Left hindlimb (tissue), 1 donor: ENCODE measurements at places on chromosomes 1 and 21.
A peak's percentile ranks its signal among the peaks of the same experiment; 100 is the strongest.

GRCh38 chr21:19468991-19469715, 1065.6 kb upstream of the TMPRSS15 start:
- DNase-seq, result no peak

DNA sequence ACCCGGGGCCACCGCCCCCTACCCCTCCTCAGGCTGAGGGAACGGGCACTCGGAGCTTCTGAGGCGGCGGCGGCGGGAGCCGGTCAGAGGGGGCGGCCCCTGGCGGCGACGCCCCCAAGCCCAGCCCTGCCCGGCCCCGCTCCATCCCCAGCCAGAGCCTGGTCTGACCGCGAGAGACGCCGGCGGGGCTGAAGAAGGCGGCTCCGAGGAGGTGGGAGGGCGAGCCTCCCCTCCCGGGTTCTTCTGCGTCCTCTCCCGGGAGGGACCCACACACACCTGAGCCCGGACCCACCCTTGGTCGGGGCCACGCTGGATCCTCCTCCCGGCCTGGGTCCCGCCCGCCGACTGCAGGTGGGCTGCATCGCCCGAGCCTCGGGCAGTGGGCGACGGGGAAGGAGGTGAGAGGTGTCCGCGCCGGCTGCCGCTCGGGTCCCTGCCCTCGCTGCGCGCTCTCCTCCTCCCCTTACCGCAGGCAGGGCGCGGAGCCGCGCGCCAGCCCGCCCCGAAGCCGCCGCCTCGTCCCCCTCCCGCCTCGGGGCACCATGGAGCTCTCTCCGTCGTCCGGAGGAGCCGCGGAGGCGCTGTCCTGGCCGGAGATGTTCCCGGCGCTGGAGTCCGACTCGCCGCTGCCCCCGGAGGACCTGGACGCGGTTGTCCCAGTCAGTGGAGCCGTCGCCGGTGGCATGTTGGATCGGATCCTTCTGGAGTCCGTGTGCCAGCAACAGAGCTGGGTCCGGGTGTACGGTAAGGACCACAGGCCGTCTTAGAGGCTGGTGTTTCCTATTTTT, at the start of gene RASAL2:
Gene RASAL2 (plus strand): TSS at position 154 of the 788 bp plus-strand sequence. CDS start 389 bp downstream, at position 543.
- peak; percentile 73 for DNase-seq

DNA sequence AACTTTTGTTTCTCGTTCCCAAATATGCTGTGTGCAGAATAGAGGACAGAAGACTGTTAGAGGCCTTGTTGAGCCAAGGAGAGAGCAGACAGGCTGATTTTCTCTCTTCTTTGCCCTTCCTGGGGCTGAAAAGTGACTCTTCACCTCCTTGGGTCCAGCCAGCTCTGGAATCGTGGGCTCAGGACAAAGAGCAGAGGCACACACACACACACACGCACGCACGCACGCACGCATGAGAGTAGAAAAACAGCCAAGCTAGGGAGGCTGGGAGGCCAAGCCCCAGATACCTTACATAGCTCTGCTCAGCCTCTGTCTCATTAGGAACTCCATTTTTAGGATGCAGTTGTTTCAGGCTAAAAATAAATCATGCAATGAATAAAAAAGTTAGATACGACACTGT, at the start of gene CASQ2:
Gene CASQ2 (minus strand): TSS at position 166 of the 400 bp plus-strand sequence. CDS start 173 bp downstream, outside the sequence.
- DNase-seq, result no peak

DNA sequence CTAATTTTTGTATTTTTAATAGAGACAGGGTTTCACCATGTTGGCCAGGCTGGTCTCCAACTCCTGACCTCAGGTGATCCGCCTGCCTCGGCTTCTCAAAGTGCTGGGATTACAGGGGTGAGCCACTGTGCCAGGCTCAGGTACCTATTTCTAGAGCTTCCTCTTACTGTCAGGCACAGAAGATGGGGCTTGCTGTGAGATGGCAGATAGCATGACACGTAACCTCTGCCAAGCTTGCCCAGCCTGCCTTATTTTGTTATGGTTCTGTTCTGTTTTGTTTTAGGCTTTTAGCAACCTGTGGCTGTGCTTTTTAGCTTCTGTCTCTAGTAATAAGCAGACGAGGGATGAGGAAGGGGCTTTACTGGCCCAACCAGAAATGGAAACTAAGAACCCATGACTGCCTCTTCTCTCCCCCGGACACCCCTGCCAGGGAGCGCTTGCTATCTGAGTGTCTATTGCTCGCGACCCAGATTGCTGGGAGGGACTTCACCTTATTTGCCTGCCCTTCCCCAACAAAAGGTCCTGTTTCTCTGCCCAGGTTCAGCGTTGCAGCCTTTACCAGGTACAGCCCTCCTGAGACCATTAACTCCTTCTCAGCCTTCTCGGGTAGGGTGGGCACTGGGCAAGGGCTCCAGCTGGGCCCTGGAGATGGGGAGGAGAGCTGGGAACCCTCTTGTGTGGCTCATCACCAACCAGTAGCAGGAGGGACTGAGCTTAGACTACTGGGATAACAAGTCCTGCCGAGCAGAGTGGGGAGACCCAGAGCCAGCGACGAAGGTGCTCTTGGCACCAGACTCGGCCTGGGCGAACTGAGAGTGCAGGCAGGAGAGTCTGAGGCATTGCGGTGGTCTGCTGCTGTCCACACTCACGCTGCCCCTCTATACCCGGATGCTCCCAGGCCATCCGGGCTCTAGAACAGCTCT, 13.5 kb upstream of the LGR6 start:
- no peak for DNase-seq

GRCh38 chr1:235156265-235156664, 4.8 kb downstream of the RBM34 start:
- no peak for DNase-seq

DNA sequence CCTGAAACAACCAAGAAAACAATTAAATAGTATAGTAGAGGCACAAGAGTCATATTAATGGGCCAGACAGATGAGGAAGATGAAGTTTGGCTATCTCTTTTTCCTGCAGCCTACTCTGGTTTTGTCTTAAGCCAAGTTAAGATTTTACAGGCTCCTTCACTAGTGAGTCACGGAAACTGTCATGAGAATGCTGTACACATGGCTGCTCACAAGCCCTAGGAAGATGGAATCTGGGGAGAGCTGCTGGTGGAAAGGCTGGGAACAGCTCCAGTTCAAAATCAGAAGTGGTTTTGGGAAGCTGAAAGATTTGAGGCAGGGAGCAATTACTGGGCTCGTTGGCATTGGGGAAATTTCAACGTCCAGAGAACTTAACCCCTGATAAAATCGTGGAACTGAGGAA, 46.4 kb upstream of the S1PR1 start:
- no peak for DNase-seq

- no peak for DNase-seq
Measured at GRCh38 chr1:32724678-32725614, 22.4 kb upstream of the SYNC start.

DNA sequence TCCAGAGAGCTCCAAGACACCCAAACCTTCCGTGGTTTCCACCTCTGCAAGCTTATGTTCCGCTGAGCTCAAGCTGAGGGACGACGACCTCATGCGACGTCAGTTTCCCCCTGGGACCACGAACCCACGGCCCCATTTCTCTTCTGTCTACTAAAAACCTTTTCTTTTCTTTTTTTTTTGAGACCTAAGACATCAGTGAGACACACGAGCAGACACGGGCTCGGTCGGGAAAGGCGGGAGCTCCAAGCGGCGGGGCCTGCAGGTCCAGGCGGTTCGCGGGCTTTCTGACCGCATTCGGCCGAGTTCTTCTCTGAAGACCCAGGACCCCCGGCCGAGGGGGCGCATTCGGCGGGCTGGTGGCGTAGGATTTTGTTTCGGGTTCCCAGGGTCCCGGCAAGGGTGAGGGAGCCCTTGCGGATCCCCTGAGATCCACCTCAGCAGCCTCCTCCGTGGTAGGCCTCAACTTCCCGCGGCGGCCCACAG, 402 bp downstream of the C21orf58 start:
- no peak for DNase-seq

DNA sequence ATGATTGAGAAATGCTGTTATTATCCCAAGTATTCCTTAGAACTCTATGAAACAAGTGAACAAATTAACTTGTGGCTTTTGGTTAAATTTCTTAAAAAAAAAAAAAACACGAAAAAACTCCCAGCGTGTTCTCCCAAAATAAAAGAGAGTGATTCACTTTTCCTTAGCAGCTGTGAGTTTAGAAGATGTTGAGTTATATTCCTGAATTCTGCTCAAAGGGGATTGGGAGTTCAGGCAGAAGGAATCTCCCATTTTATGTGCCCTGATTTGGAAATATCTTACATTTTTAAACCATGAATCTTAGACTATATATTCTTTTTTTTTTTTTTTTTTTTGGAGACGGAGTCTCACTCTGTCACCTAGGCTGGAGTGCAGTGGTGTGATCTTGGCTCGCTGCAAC, 34.3 kb downstream of the SMG7 start:
- DNase-seq, result no peak

DNA sequence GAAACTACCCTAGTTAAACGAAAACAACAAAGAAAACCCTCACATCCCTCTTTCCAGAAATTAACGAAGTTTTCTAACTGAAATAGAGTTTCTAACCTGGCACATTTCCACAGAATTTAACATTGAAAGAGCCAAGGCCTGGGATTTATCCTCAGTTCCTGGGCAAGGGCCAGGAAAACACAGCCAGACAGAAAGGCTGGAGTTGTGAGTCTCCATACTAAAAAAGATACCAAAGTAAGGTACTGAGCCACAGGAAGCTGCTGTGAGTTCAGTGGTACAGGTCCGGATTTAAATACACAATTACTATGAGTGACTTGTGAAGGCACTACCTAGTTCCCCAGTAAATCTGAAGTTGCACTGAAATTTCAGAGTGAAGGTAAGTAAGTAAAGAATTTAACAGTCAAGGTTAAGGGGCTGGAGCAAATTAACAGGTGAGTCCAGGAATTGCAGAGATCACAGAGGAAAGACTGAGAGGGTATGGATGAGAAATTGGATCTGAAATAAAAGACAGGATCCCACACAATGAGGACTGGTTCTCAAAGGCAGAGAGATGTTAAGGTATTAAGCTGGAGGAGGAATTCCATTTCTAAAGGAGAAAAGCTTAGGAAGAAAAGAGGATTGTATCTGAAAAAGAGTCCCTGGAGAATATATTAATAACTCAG, 905 bp downstream of the LIX1L start:
- DNase-seq, result no peak

GRCh38 chr1:193402037-193402436, 215.6 kb upstream of the B3GALT2 start:
- no peak for DNase-seq

- DNase-seq, result no peak
Measured at GRCh38 chr1:9143250-9143649, 14.3 kb upstream of the GPR157 start.

DNA sequence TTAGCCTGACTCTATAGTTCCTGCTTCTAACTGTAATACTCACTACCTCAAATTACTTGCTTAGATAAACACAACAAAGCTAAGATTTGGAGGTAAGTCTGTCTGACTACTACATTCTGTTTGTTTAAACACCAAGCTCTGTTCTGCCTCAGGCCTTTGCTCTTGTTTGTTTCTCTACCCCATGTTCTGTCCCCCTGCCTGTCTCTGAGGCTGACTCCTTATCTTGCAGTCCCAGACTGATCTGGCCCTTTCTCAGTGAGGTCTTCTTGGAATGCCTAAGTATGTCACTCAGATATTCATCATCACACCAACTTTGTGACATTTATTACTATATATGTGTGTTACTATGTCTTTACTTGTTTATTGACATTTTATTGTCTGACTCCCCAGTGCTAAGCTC, 425.5 kb downstream of the LMO4 start:
- no peak for DNase-seq

DNA sequence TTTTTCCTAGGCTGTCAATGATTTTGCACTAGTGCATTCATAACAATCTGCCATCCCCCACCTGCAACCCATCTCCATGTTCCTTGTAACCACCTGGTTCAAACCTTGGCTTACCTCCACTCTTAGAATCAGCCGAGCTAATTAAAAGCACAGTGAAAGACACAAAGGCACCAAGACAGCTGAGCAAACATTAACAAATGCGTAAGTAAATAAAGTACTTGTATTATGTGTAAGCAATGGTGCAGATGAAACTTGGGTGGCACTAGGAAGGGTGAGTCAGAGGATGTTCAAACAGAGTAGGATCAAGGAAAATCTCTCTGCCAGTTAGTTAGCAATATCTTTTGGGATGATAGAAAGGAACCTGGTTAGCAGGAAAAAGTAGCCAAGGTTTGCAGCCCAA, 5.1 kb upstream of the FOXJ3 start:
- DNase-seq, result no peak

- DNase-seq, result no peak
Measured at GRCh38 chr1:14173598-14173997, 424.9 kb upstream of the KAZN start.

DNA sequence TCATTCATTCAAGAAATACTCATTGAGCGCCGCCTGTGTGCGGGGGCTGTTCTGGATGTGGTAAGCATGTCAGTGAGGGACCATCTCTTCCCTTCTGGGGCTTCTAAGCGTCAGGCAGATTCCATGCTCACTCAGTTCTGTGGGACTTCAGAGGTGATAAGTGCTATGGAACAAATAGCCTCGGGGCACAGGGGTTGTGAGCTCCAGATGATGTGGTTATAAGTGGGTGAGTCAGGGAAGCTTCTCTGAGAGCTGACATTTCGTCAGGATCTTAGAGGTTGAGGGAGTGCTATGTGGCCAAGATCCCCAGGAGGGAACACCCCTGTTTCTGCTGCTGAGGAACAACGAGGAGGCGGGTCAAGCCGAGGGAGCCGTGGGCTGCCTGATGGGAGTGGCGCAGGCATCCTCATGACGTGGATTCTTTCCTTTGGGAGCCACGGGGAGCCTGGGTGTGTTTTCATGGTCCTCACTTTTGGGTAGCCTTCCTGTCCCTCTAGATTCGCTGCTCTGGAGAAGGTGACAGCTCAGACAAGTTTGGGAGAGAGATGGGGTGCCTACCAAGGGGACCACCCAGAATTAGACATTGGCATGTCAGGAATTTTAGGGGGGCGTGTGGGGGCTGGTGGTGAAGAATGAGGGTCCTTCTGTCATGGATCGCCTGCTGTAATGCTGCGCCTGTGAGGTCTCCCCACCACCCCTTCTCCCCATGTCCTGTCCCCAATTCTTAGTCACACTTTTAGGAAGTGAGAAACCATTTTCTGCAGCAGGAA, 38.5 kb downstream of the HUNK start:
- DNase-seq, result no peak

GRCh38 chr1:243505986-243506689, 250.3 kb downstream of the SDCCAG8 start:
- no peak for DNase-seq

DNA sequence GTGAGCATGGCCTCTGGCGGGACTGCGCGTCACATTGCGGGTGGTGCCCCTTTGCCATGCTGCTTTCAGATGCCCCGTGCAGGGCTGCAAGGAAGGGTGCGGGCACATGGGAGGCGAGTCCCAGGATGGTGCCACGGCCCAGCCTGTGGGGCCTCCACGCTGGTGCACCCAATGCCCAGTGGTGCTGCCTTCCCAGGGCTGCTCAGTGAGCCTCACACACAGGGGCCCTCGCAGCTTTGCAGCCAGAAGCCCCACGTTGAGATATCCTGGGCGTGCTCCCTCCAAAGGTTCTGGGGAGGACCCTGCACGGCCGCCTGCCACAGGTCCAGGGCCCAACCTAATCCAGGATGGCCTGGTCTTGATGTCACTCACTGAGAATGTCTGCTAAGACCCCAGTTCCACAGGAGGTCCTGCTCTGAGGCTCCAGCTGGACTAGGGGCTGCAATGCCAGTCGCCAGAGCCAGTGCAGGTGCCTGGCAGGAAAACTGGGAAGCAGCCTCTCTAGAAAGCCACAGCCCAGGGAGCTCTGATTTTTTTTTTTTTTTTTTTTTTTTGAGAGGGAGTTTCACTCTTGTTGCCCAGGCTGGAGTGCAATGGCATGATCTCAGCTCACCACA, 34.1 kb upstream of the PRSS38 start:
- DNase-seq, result no peak

GRCh38 chr1:213320191-213320870, 269.3 kb downstream of the RPS6KC1 start:
- no peak for DNase-seq

GRCh38 chr1:245683676-245684075, 528.9 kb downstream of the KIF26B start:
- DNase-seq, result peak; percentile 71
